ENCODE measurements at places on chromosomes 4 and X.

- no peak for DNase-seq
Measured at GRCh38 chrX:34656467-34656841, 631 bp downstream of the TMEM47 start.

GRCh38 chr4:121655320-121656268 is 41.2 kb downstream of the ANXA5 start:
- DNase-seq: no peak

GRCh38 chr4:139460565-139460964 is 6.6 kb downstream of the RAB33B start:
- no peak for DNase-seq

DNA sequence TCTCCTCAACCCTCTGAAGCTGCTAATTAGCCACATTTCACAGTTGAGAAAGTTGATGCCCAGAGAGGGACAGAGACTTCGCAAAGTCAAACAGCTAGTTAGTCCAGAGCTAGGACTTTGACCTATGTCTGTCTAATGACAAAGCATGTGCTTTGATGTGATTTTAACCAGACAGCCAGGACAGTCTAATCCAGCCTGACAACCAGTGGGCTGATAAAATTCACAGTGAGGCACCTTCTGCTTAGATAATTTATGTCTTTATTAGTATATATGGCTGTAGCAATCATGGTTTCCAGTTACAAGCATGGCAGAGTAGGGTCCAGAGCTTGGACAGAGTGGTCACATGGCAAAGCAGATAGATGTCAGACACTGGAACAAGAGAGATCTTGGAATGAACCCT is 133.6 kb upstream of the C1QTNF7 start:
- DNase-seq: no peak

GRCh38 chrX:11474576-11474975 is 181.4 kb downstream of the AMELX start:
- DNase-seq: no peak

- no peak for DNase-seq
Measured at GRCh38 chr4:33054161-33054560, 2334.0 kb downstream of the PCDH7 start.

GRCh38 chrX:66638591-66639500 is at the start of gene EDA2R:
Gene EDA2R, minus strand, starts transcription at chrX:66639078. Its CDS starts 23,058 bp downstream, at chrX:66616020.
- peak; percentile 1 for DNase-seq

GRCh38 chr4:24805067-24805466 is 9.7 kb downstream of the SOD3 start:
- no peak for DNase-seq

DNA sequence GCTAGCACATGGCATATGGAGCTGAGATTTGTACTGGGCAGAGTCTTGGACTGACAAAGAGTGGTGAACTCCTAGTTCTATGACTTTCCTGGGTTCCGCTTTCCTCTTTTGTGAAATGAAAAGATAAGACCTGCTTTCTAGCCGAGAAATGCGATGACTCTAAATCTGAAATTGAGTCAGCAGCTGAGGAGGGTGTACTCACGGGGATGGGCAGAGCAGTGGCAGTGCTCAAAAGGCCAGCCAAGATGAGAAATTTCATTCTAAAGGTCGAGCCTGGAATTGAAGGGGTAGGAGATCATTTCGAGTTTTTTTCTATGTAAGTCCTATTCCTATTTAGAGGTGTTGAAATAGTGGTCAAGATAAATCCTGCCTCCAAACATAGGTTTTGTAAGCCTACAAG is 47.0 kb downstream of the NUDT9 start:
- no peak for DNase-seq

DNA sequence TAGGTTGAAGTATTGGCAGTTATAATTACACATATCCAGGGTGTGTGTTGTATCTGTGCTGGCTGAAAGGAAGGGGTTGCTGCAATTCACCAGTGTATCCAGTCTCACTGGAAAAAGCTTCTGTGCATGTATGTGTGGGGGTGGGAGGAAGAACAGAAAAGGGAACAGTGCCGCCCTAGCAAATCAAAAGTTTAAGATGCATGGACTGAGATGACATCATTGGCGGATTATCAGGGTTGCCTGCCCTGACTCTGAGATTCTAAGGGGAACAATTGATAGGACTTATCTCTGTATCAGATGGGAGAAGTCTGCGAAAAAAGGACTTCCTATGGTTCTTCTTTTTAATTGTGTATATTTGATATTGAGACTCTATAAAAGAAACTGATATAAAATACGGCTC is 3.5 kb downstream of the SLC25A43 start:
- no peak for DNase-seq

DNA sequence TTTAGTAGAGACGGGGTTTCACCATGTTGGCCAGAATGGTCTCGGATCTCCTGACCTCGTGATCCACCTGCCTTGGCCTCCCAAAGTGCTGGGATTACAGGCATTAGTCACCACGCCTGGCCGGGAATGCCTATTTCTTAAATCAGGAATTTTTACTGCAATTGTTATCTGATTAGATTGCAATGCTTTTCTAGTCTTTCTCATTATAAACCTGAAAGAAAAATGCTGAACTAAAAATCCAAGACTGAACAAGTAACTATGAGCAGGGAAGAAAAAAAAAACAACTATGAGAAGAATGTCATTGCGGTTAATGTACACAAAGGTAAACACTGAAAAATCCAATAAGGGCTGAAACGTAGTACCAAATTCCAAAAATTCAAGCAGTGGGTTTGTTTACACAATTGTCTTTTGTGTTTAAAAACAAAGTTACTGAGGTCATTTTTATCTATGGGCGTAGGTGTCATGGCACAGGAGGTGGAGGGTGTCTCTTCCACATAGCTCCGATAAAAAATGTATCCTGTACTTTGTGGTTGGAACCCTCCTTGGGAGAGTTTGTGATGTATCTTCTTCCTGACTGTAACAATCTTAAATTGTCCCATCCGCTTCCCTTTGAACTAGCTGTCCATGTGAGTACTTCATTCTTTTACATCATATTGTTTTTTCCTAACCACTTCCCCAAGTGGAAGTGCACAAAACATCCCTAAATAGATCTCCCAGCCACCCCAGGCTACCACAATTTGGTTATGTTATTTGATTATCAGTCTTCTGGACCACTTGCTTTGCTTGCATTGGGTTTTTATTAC is 11.1 kb upstream of the TMEM156 start:
- DNase-seq: no peak

Measured in stimulated activated CD4-positive, alpha-beta T cell treated with anti-CD3 and anti-CD28 coated beads, Interleukin-1b, Interleukin-23, amount 100 ng/mL, for 1 hour (primary cell).